Uterus (tissue), 4 donors: ENCODE measurements at places on chromosomes 6 and 20. TPM values are rescaled to one million over a fixed set of nuclear protein-coding genes. Genes with fewer than 3 reads are reported as not detected.

Gene C20orf204
- not detected for total RNA-seq

Gene SCGN
- total RNA-seq: 0.30 TPM

Gene GTSF1L
- total RNA-seq: not detected

Gene LGSN
- total RNA-seq: not detected

Gene CBLN4
- total RNA-seq: 26.2 TPM

Gene TNFRSF6B
- total RNA-seq: 4.1 TPM

Gene SLC13A3
- 4.2 TPM for total RNA-seq

- H3K27me3 ChIP-seq: no peaks in the 10 kb centered on the region
- no peaks in the 10 kb centered on the region for H3K4me1 ChIP-seq
- DNase-seq: peak; percentile 19
- H3K36me3 ChIP-seq: no peaks in the 10 kb centered on the region
- H3K4me3 ChIP-seq: peak within 1 kb of the TSS; percentile 44
Observed at GRCh38 chr20:54475334-54476168, at the start of gene DOK5. TSS of gene DOK5 (plus strand) at chr20:54475593. CDS start at chr20:54475947, 354 bp downstream.

DNA sequence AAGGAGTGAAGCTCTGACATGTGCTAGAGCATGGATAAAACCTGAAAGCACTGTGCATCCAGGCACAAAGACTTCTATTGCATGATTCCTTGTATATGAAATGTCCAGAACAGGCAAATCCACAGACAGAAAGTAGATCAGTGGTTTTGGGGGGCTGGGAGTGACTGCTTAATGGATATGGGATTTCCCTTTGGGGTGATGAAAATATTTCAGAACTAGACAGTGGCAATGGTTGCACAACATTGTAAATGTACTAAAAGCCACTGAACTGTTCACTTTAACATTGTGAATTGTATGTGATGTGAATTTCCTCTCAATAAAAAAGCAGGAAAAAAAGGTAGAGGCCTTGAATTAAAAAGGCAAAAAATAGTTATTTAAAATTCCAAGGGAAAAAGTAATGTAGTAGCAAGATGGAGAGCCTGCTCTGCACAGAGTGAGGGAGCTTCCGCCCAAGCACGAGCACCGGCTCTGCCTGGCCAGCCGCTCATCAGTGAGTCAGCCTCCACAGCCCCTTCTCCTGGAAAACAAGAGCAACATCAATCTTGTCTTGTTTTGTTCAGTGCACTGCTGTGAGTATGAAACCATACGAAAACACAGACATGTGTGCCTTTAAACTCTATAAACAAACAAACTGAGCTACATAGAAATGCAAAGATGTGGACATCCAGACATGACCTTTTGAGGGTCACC, 74.6 kb upstream of the THBS2 start:
- DNase-seq: peak; percentile 69
- no peaks in the 10 kb centered on the region for H3K4me1 ChIP-seq
- H3K27ac ChIP-seq: peak overlapping the region; percentile 71
- no peak overlapping the region for H3K4me3 ChIP-seq

GRCh38 chr20:32488066-32488838, 96.9 kb downstream of the NOL4L start:
- H3K27me3 ChIP-seq: no peaks in the 10 kb centered on the region
- no peak overlapping the region for H3K27ac ChIP-seq
- no peak for DNase-seq
- no peaks in the 10 kb centered on the region for H3K4me1 ChIP-seq
- no peaks in the 10 kb centered on the region for H3K36me3 ChIP-seq

DNA sequence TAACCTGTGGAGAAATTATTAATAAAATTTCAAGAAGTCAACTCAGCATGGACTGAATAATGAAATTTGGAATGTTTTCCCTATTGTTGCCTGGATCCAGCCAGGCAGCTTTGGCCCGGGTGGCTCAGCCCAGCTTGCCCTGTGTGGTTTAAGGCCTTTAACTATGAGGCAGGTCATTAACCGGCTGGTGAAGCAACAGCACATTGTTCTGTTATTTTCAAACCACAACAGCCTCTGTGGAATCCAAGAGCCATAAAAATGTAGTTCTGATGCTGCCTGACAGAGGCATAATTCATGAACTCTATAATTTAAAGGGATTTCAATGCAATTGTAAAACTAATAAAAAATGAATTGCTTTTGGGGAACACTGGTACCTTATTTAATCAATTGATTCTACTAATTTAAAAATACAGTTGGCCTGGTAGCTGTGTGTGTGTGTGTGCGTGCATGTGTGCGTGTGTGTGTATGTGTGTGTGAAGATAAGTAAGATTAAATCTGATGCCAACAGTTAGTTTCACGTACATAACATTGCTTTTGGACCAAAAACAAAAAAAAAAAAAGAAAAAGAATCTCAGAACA, 117.7 kb downstream of the RPS12 start:
- no peaks in the 10 kb centered on the region for H3K27me3 ChIP-seq
- no peak for DNase-seq
- no peak overlapping the region for H3K4me3 ChIP-seq
- peaks cover 4% of the 10 kb centered on the region for H3K4me1 ChIP-seq

DNA sequence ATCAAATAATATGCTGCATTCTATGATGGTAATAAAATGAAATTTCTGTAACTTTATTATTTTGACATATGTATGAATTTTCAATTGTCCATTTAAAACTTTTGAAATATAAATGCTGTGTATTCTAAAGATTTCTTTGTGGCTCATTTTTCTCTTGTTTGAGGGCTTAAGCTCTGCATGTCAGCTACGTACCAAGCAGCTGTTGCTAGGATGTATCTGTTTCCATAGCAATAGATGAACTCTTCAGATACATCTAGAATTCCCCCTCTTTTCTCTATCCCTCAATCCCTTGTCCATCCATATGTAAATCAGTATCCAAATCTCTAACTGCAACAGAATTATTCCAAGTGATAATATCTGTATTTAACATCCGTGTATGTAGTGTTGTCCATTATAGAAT, 76.5 kb upstream of the OPRM1 start:
- H3K36me3 ChIP-seq: no peaks in the 10 kb centered on the region
- no peaks in the 10 kb centered on the region for H3K4me1 ChIP-seq
- no peak overlapping the region for H3K4me3 ChIP-seq
- no peaks in the 10 kb centered on the region for H3K27me3 ChIP-seq

DNA sequence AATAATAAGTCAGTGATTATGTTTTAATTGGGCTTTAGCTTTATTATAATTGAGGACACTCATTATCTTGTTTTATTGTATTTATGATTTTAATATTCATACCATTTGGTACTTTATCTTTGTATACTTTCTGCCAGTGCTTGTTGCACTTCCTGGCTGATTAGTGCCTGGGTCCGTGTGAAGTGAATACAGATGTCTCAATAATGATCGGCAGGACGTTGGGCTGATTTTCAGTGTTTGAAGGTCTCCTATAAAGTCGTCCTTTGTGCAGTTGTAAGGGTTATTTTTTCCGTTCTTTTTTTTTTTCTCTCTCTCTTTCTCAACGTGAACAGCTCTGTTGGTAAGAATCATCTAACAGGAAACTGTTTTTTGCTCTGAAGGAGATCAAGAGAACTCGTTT, 450.0 kb upstream of the POU3F2 start:
- no peak for DNase-seq
- no peaks in the 10 kb centered on the region for H3K4me1 ChIP-seq
- no peak overlapping the region for H3K27ac ChIP-seq
- no peaks in the 10 kb centered on the region for H3K27me3 ChIP-seq
- H3K4me3 ChIP-seq: no peak overlapping the region
- H3K36me3 ChIP-seq: no peaks in the 10 kb centered on the region

- no peak overlapping the region for H3K4me3 ChIP-seq
- no peak overlapping the region for H3K27ac ChIP-seq
- no peaks in the 10 kb centered on the region for H3K36me3 ChIP-seq
- no peaks in the 10 kb centered on the region for H3K4me1 ChIP-seq
- no peak for DNase-seq
Observed at GRCh38 chr6:28712982-28713381, 187.3 kb downstream of the GPX5 start.

- no peaks in the 10 kb centered on the region for H3K36me3 ChIP-seq
- no peak overlapping the region for H3K27ac ChIP-seq
- no peaks in the 10 kb centered on the region for H3K27me3 ChIP-seq
- no peaks in the 10 kb centered on the region for H3K4me1 ChIP-seq
- H3K4me3 ChIP-seq: no peak overlapping the region
Observed at GRCh38 chr6:64185621-64186020, 550.0 kb downstream of the PHF3 start.

GRCh38 chr6:72653026-72653425, 31.2 kb downstream of the KCNQ5 start:
- H3K27ac ChIP-seq: no peak overlapping the region
- H3K4me1 ChIP-seq: no peaks in the 10 kb centered on the region
- H3K27me3 ChIP-seq: no peaks in the 10 kb centered on the region
- no peak overlapping the region for H3K4me3 ChIP-seq
